ENCODE measurements at places on chromosomes 4 and X. TPM values are rescaled to one million over a fixed set of nuclear protein-coding genes. Genes with fewer than 3 reads are reported as not detected.

FANCB gene
- total RNA-seq: 2.0 TPM

SLC49A3 gene
- total RNA-seq: 0.83 TPM

PDGFC gene
- total RNA-seq: 48.9 TPM

PFKFB1 gene
- total RNA-seq: 0.67 TPM

TMPRSS11D gene
- not detected for total RNA-seq

CTAG2 gene
- total RNA-seq: not detected

CLGN gene
- under 0.01 TPM for total RNA-seq

CNGA1 gene
- total RNA-seq: 0.12 TPM
